Common myeloid progenitor, CD34-positive (primary cell): ENCODE measurements at places on chromosomes 2 and 18.

GRCh38 chr2:37318401-37318800 lies 6.2 kb downstream of the PRKD3 start:
- DNase-seq = no peak

DNA sequence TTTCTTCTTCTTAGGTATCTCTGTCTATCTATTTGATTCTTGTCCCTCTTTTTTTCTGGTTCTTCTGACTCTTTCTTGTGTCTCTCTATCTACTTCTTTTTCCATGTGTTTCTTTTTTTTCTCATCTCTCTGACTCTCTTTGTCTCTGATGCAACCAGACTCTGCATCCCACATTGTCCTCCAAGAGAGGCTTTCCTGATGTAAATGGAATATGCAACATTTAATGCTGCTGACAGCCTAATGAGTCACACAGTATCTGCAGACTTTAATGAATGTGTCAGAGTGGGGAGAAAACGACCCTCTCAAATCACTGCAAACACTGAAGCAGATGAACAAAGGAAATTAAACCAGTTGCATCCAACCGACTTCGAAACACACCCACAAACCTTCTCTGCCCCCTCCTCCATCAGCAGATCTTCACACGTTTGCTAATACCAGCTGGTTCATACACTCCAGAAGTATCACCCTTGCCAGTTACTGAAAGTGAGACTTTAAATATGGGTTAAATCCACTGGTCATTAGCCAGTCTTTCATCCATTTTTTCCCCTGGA lies 351.5 kb downstream of the TXNL1 start:
- no peak for DNase-seq

DNA sequence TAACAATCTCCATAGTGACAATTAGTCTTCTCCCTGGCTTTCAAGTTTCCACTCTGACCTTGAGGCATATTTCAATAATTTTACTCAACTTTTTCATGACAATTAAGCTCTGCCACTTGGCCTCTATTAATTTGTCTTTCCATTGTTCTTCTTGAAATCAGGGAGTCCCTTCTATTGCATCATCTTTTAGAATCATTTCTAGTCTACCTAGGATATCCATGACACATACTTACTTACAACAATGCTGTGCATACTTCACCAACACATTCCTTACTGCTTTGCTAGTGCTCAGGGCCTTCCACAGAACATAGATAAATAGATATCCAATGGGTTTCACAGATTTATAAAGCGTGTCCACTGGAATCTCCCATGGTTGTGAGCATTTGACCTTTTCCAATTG lies 331.5 kb upstream of the LRP1B start:
- no peak for DNase-seq

GRCh38 chr2:175842996-175843395 lies 159.1 kb downstream of the LNPK start:
- DNase-seq = no peak

DNA sequence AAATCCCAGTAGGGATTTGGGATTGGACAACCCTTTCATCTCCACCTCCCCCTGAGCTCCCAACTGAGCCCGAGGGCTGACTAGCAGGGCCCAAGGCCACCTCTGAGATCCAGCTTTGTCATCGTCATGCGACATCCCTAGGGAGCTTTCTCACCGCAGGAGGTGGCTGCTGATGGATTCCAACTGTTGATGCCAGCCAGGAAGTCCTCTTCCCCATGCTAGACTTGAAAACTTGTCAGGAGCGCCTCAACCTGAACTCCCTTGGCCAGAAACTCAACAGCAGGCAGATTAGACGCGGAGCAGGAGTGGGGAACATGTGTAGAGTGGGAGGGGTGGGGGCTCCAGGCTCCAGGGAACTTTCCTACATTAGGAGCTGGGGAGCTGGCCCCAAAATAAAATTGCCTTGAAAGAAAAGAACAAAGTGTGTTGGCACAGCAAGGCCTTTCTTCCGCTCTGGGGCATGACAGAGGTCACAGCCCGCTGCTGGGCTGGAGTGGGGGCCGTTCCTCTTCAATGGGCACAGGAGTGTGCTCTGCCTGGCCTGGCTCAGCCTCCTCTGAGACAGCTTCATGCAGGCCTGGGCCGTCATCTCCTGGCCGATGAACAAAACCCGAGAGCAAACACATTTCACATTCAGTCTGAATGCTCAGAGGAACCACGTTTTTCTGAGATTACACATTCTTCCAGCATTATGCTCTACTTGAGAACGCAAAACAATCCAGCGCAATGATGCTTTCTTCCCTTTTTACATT lies 34.5 kb downstream of the EMILIN2 start:
- DNase-seq = no peak

DNA sequence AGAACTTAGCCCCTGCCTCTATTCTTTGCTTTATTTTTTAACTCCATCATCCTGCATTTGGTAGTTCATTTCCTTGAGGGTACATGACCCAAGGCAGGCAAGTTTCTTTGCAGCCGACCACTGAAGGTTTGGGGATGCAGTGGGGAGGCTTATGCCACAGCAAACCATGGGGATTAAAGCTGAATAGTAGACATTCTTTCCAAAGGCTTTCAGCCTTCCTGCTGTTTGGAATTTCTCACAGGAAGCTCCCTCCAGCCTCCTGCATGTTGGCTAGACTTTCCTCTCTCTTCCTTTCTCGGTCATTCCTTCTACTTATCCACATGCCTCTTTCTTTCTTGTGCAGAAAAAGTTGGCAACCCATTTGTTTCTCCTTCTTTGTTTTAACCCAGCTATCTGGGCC lies 77.3 kb downstream of the SOCS6 start:
- no peak for DNase-seq

- no peak for DNase-seq
Observed at GRCh38 chr2:47004905-47005495, 89.4 kb upstream of the MCFD2 start.

DNA sequence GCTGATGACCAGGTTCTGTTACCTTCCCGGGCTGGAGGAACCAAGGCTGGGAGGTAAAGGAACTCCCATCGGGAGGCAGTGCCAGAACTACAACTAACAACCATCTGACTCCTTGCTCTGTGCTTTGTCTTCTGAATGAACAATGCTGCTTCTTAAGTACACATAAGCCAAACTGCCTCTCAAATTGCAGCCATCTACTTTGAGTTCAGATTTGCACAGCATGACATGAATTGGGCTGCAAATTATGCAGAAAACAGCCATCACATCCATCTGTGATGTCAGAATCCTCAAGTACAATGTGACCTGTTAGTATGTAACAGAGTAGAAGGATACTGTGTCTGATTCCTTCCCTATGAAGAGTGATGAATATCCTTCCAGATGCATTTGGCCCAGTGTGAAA lies 290.6 kb downstream of the ZNF521 start:
- no peak for DNase-seq

DNA sequence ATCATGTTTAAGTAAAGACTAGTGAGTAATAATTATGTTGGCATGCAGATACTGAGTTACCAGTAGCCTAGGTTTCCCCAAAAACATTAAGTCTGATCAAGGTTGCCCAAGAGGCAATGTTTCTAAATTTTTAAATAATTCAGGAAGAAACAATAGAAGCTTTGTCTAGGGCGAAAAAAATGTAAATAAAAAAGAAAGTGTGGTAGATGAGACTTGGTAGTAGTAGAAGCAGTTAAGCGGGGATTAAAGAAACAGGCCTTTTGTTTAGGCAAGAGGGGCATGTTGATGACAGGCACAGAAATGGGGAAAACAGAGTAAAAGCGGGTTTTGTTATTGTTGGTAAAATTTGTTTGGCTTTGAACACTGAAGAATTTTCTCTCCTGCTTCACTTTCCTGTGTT lies 97.2 kb downstream of the GULP1 start:
- no peak for DNase-seq

GRCh38 chr2:189236066-189236465 lies 56.5 kb upstream of the COL5A2 start:
- DNase-seq = no peak

GRCh38 chr2:53727921-53728320 lies 39.7 kb upstream of the CHAC2 start:
- DNase-seq = no peak

GRCh38 chr18:59268721-59269562 lies 4.3 kb downstream of the RAX start:
- DNase-seq = peak; percentile 69

DNA sequence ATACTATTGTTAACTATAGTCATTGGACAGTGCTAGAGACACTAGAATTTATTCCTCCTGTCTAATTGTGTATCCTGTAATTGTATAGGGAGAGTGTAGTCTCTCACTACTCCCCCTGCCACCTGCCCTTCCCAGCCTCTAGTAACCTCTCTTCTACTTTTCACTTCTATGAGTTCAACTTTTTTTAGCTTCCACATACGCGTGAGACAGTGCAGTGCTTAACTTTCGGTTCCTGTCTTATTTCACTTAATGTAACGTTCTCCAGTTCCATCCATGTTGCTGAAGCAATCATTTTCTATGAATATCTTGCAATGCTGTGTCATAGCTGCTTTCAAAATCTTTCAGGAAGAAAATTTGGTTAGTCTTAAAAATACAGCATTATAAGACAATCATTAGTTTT lies 22.8 kb upstream of the RUFY4 start:
- DNase-seq = peak; percentile 15

DNA sequence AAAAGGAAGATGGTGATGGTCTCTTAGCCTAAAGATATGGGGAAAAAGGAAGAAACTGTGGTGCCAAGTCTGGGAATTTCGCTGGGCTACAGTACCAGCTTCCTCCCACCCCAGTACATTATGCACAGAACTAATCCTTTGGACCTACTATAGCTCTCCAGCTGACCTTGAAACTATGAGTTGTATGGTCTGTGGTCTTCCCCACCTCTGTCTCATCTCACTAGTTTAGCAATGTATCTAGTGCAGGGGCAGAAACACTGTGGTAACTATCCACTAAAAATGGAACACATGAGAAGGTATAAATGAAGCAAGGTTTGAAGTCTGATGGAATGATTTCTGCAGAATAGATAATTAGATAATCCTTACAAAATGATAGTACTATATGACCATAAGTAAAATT lies 190.4 kb upstream of the CCDC150 start:
- DNase-seq = no peak

DNA sequence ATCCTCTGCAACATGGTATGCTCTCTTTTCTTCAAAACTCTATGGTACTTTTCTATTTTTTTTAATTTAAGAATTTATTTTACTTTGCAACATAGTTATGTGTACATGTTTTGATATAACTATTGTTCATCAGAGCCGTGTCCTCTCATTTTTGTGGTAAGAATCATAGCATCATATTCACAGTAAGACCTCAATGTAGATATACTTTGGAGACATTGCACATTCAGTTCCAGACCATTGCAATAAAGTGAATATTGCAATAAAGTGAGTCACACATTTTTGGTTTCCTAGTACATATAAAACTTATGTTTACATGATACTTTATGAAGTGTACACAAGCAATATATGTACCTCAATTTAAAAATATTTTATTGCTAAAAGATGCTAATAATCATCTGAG lies 22.7 kb upstream of the LINC00305 start:
- DNase-seq = no peak

DNA sequence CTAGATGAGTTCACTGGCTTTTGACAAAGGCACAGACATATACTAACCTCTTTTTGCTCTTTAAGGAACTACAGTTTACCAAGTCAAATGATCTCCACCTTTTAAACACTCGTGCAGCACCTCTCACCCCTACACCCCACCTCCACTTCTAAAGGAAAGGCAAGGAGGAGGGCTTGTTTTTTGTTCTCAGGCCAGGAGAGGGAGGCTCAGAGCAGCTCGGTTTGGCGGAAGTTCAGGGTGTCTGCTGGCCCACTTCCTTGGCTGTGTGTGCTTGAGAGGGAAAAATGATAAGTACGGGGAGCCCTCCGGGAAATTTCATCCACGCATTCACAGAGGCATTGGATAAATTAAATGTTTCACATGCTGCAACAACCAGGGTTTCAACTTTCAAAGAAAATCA lies 667.9 kb downstream of the BCL11A start:
- peak; percentile 8 for DNase-seq

GRCh38 chr2:197777823-197778407 lies 7.2 kb downstream of the BOLL start:
- DNase-seq = peak; percentile 40

- no peak for DNase-seq
Observed at GRCh38 chr2:233455006-233455405, 100.7 kb downstream of the DGKD start.

DNA sequence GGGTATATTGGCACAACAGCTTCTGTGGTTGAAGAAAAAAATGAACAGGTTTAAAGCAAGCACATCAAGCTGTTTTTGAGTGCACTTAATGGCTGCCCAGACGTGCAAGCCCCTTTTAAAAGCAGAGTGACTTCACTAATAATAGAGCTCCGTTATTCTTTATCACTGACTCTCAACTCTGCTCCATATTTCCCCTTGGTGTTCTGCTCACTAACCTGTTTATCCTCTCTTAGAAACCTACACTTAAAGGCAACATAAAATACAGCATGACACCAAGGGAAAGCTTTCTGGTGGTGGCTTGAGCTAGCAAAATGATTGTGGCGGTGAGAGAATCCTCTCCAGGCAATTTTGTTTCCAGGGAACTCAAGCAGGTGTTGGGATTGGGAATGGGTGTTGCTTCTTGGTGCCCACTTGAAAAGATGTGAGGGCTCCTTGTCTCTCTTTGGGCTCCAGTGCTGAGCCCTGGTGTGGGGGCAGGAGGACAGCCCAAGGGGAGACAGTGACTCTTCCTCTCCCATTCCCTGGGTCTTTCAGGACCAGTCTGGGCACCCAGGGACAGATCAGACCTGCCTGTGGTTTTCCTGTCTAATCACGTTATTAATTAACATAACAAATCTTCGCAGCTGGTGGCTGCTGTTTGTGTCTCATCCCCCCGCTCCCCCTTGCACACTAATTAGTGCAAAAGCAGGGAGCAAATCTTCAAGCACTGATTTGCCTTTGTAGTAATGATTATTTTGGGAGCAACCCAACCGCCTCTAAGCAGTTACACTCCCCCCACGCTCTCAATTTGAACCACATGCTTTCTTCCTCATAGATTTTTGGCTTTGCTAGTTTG lies 289.4 kb upstream of the CXCR4 start:
- DNase-seq = no peak

GRCh38 chr18:32019251-32019948 lies 775 bp downstream of the RNF125 start:
- DNase-seq = peak; percentile 85

DNA sequence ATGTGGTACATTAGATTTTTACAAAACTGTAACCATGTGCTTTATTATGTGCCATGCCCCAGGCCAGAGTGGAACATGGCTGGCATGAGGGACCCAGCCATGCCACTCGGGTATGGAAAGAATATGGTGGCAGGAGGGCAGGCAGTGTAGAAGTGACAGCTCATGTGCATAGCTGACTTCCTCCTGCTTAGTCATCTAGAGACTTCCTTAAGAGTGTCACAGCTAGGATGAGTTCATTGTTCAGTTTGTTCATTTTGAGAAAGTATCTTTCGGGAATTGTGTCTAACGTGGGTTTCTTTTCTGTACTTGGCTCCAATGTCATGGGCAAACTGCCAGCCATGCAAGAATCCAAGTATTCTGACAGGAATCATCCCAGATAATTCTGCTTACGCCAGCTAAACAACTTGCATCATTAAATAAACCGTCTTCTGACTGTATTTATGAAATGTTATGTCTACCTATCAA lies 94.3 kb upstream of the ITGB6 start:
- DNase-seq = peak; percentile 45
